Ureter (tissue), 1 donor: ENCODE measurements at places on chromosomes 5 and 9. TPM values are rescaled to one million over a fixed set of nuclear protein-coding genes. Genes with fewer than 3 reads are reported as not detected.
A peak's percentile ranks its signal among the peaks of the same experiment; 100 is the strongest.

The ELAVL2 gene
- total RNA-seq: 0.29 TPM

The GPSM1 gene
- 16.6 TPM for total RNA-seq

The KCNV2 gene
- not detected for total RNA-seq

The ZBED3 gene
- total RNA-seq: 14.7 TPM

The HBEGF gene
- 5.6 TPM for total RNA-seq

The PCDHGA4 gene
- 4.2 TPM for total RNA-seq

The GPR151 gene
- not detected for total RNA-seq

The CA9 gene
- total RNA-seq: not detected

The TPPP gene
- total RNA-seq: 7.5 TPM

The IL5 gene
- not detected for total RNA-seq

- no peak for DNase-seq
These were observed 53.7 kb upstream of the CTNNA1 start for GRCh38 chr5:138699482-138699881.

DNA sequence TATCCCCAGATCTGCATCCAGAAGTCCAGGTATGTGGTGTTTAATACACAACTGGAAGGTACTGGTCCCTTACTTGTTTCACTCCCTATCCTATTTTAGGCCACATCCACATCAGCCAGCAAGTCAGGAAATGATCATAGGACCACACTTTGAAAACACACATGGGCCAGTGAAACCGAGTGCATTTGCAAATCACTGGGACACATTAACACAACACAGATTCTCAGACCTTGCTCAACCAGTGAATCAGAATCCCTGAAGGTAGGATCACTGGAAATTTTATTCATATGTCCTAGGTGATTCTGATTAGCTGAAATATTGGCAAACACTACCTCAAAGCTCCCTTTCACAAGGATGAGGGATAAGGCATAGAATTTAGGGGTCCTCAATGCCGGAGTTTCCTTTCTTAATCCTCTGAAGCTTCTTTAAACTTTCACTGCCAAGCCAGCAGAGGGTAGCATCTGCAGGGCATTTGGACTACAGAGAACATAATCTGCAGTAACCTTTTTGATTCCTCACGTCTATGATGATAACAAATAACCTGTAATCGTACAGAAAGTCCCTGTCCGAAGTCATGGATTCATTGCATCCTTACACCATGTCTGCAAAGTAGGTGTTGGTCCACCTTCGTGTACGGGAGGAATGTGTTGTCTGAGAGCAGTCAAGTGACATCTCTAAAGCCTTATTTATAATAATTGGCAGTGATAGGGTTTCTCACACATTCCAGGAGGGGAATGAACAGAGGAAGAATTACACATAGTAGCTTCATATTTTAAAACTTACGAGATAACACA lies 11.0 kb upstream of the ABLIM3 start:
- no peak for DNase-seq

GRCh38 chr5:58353992-58354391 lies 105.9 kb downstream of the PLK2 start:
- DNase-seq: no peak

DNA sequence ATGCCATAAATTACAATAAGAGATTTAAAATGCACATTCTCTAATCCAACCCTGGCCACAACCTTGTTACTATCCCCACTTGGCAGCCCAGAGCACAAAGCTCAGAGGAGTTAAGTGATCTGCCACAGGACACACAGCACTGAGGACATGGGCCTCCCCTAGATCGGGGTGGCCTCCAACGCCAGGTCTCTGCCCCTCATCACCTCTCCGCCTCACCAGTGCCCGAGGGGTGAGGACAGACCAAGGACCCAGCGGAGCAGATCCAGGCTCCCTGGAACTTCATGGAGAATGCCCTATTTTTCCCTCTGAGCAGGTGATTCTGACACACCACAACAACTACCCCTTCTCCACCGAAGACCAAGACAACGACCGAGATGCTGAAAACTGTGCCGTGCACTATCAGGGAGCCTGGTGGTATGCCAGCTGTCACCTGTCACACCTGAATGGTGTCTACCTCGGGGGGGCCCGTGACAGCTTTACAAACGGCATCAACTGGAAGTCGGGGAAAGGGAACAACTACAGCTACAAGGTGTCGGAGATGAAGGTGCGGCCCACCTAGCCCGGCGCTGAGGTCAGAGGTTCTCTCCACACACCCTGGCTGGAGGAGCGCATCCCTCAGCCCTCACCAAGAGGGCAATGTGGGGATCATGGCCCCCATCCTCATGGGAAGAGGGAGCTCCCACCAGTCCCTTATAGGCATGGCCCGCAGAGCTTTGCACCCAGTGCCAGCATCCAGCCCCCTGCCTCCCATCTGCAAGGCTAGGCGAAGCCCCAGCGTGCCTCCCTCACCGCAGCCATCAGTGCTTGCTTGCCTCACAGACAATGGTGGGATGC lies 12.5 kb upstream of the FCN2 start:
- DNase-seq: no peak

- DNase-seq: no peak
These were observed 2.2 kb downstream of the NR2F1 start for GRCh38 chr5:93585041-93585766.

- no peak for DNase-seq
These were observed 75.4 kb upstream of the ZFAND5 start for GRCh38 chr9:72440378-72440777.

DNA sequence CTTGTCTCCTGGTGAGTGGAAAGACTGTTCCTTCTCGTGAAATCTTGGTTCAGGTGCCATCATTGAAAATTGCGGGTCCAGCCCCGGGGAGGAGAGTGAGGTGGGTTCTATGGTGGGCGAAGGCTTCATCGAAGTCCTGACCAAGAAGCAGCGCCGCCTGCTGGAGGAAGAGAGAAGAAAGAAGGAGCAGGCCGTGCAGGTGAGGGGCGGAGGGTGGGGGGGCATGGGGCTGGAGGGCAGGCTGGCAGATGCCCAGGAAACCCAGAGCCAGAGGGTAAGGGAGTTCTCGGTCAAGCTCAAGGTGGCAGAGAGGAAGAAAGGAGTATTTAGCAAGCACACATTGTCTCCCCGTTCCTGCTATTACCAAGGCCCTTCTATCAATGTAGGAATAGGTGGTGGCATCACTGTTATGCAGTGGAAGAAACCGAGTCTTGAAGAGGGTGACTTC lies 24.3 kb upstream of the POMT1 start:
- no peak for DNase-seq

DNA sequence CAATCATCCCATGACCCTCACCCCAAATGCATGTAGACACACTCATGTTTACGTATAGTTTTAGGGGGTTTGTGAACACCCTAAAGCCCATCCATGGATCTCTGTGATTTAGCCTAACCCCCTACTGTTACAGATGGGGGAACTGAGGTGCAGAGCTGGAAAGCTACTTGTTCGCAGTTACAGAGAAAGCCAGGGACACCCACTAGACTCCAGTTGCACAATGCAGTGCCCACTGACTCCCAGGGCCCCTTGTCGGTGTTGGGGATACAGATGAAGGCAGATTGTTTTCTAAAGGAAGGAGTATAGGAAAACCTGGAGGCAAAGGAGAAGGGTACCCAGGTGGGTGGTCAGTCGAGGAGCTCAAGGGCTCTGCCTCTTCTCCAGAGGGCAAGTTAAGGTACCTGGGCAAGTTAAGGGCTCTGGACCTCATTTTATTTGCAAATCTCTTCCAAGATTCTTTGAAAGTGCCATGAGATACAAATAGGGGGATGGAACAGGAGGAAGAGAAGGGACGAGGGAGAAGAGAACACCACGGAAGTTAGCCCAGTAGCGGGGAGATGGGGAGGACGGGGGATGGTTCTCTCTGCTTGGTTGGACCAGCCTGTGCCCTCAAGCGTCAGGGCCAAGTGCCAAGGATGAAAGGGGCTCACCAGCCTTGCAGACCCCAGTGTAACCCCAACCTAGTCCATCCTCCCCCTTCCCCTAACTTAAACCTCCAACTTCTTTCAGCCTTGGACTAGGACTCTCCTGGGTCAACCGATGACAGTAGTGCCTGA lies 958 bp downstream of the MYOZ3 start:
- peak; percentile 38 for DNase-seq

DNA sequence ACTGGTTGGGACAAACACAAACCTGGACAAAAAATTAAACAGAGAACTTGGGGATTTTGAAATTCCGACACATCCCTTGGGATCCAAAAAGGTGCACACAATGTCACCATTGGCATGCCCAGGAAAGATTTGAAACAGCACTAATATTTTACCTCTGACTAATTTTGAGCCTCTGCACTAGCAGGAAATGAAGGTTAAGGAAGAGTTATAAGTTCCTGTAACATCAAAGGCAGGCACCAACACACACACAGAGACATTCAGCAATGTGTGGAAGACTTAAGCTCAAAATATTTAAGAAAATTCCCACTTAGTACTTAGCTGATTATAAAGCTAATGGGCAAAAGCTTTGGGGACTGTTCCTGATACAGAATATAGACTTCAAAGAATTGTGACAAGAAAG lies 247.0 kb downstream of the CDH9 start:
- DNase-seq: no peak

DNA sequence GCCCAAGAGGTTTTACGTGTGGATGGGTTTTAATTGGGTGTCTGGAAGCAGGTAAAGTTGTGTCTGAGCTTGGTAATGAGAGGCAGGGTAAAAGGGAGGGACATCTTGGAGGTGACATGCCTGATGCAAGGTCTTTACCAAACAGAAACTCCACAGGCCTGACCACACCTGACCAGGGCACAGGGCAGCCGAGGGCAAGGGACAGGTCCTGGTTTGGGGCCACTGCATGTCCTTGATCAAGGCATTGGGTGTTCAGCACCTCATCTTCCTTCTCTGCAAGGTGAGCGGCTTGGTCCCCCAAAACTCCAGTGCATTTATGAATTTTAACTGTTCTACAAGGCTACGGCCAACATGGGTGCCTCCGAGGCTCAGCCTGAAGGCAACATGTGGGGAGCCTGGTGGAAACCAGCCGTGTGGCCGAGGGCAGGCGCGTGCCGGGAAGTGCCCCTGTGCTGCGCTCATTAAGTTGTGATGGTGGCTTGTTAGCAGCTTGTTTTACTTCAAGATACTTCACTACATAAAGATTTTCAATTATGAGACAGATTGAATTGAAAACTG lies 30.7 kb upstream of the LPCAT1 start:
- DNase-seq: peak; percentile 25

GRCh38 chr5:138369706-138370105 lies 17.2 kb downstream of the KDM3B start:
- no peak for DNase-seq
